ENCODE measurements at places on chromosomes 3 and 15.

DNA sequence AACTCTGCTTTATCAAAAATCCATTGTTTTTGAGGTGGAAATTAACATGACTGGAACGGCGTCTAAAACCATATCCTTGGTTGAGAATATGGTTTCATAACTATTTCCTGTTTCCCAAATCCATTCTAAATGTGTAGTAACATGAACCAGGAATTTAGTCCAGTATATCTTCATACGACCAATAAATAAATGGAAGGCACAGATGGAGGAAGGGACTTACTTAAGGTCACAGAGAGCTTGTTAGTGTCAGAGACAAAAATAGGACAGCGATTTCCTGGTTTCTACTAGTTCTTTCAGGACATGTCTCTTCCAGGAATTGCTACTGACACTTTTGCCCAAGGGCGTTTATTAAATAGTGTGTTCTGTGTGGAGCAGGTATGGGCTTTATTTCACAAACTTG lies 41.2 kb downstream of the HES1 start:
- DNase-seq = no peak

- DNase-seq = no peak
Observed at GRCh38 chr15:25741256-25741580, 121.9 kb downstream of the ATP10A start.

- no peak for DNase-seq
Observed at GRCh38 chr3:11014752-11015151, 22.2 kb downstream of the SLC6A1 start.

DNA sequence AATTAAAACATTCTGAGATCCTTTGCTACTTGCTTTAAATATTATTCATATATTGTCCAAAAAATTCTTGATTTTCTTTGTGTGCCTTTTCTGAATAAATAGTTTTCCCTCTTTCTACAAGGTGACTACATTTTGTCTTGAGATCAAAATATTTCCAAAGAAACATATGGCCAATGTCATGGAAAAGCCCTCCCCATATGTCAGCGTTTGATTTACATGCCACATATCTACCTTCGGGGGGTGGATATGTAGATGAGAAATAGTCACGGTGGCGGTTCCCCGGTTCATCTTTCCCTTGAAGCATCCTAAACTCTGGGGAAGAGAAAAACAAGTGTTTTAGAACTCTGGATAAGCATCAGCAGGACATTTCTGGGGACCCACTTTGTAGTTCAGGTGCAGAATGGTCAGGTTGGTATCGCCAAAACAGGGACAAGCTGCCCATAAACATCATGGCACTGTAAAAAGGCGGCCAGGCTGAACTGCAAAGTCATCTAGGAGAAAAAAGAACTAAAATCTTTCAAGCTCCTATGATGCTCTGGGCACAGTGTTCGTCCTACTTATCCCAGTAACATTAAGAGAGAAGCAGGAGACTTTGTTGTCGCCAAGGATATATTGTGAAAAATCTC lies 91.5 kb downstream of the MEX3B start:
- no peak for DNase-seq

GRCh38 chr3:51637144-51637940 lies 33.7 kb upstream of the TEX264 start:
- DNase-seq = no peak

- DNase-seq = no peak
Observed at GRCh38 chr3:69567023-69567709, 172.1 kb upstream of the MITF start.

- no peak for DNase-seq
Observed at GRCh38 chr3:45986303-45986982, 9.2 kb downstream of the FYCO1 start.

DNA sequence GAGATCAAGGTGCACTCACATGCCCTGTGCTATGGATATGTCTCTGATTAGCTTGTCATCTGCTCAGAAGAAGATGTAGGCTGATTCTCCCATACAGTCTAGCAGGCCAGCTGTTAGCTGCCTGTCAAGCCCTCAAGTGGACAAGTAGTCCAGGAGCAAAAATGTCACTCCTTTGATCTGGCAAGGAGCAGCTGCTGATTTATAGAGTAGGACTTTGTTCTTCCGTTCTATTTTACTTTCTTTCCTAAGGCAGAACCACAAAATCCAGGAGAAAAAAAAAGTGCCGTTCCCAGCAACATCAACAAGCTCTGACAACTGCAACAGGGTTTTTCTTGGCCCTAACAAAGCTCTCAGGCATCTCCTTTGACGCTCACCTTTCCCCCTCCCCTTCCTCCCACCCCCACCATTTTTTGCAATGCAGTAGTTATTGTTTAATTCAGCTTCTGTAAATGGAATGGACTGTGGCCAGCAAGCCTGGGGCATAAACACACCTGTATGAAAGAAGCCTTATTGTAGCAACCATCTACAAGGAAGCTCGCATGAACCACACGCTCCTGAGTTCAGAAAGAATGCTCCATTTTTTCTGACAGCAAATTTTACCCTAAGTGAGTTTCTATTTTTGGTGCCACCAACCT lies 196.3 kb downstream of the MEIS2 start:
- DNase-seq = no peak

DNA sequence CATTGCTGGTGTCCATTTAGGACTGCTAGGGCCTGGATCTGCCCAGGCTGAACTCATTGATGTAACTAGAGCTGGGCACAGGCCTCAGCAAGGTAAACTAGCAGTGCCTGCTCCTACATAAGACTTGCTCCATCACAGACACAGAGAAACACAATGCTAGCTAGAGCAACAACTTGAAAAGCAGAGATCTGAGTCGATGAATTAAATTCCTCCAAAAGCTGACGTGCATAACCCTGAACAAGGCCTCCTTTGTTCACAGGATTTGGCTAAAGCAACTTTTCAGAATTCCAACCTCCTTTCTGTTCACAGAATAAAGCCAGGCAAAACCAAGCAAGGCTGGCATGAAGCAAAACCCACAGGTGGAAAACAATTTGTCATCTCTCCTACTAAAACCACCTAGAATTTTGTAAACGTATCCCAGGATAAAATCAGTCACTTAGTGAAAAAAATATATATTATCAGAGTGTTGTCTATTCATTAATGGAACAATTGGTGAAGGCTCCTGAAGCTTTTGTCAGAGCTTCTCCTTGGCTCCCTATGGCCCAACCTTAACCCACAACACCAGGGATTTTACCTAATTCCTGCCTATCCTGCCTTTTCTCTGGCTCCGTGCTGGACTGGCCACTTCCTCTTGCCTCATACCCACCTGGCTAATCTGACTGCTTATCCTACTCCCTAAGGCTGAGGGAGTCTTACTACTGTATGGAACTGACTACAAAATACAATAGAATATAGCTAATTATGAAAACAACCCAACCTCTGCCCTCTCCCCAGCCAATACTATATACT lies 39.9 kb downstream of the PLCH1 start:
- DNase-seq = no peak

DNA sequence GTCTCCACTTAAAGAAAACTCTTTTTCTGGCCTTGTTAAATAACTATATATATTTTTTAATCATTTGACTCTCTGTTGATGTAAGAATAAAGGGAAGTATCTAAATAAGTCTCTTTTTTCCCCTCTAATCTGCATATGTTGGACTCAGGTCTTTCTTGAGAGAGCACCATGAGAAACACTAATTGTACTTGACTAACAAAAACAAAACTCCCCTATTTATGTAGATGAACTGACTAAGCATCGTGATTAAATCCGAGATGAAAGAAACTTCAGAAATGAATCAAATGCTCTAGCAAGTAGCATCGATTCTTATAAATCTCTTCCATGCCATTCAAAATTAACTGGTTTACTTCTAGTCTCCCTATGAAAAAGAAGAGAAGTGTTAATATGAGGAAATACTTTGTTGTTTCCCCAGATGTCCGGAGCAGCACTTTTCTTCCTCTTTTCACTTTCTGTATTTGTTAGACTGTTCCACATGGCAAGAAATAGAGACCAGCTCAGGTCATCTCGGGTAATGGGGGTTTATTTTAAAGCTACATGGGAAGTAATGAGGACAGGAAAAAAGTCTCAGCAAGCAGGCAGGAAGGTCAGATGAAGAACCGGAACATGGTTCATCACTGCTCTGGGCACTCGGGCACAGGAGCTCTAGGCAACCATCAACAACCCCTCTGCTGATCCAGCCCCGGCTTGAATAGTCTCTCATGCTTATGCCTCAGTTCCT lies 288.3 kb downstream of the CNTN6 start:
- DNase-seq = no peak

- DNase-seq = no peak
Observed at GRCh38 chr15:53681056-53681455, 78.4 kb downstream of the WDR72 start.

- DNase-seq = no peak
Observed at GRCh38 chr15:93983526-93983925, 247.8 kb upstream of the MCTP2 start.

- no peak for DNase-seq
Observed at GRCh38 chr3:81871358-81872155, 110.1 kb upstream of the GBE1 start.
